Tibial nerve (tissue), 4 donors: ENCODE measurements at places on chromosomes 6 and 20. TPM values are rescaled to one million over a fixed set of nuclear protein-coding genes. Genes with fewer than 3 reads are reported as not detected.

GRCh38 chr20:1427457-1428054 lies 34.7 kb upstream of the FKBP1A start:
- no peak for DNase-seq

TSHZ2 gene
- 26.9 TPM for total RNA-seq

HLA-DOA gene
- 17.7 TPM for total RNA-seq

GRCh38 chr6:125170376-125170775 lies 16.8 kb downstream of the TPD52L1 start:
- no peak for DNase-seq

BMP7 gene
- total RNA-seq = 11.7 TPM

SMLR1 gene
- total RNA-seq = not detected

DNA sequence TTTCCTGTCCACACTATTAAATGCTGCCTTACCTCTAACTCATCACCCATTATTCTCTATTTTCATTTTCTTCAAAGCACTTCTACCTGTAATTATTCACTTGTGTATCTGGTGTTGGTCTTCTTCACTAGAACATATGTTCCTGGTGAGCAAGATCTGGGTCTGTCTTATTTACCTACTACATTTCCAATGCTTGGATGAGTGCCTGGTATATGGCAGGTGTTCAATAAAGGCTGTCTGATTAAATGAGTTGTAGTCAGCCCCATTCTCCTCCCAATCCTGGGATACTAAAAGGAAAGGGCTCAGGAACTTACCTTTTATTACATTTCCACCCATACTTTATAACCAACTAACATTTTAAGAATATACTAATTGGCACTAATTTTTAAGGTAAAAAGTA lies 61.0 kb downstream of the CEP162 start:
- no peak for DNase-seq

DNA sequence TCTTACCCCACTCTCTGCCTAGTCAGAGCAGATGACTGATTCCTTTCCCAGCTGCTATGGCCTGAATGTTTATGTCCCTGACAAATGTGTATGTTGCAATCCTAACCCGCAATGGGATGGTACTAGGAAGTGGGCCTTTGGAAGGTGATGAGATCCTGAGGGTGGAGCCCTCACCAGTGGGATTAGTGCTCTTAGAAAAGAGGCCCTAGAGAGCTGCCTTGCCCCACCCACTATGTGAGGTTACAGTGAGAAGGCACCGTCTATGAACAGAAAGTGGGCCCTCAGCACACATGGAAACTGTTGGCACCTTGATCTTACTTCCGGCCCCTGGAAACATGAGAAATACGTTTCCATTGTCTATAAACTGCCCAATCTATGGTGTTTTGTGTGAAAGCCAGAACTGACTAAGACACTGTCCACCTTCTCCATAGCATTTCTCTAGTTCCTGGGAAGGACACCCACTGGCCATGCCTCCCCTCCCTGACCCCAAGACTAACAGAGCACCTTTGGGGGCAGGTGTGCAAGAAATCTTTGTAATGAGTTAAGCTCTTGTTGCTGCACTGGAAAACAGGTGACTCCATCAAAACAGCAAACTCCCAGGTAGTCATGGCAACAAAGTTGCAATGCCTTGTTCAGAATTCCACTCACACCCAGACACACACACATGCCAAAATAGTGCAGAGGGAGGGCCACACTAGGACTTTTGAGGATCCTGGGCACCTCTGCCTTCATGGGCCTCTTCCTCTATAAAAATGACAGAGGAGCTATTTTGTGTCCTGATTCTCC lies 16.2 kb downstream of the GABRR2 start:
- no peak for DNase-seq

GRCh38 chr6:44189257-44189656 lies 27.5 kb upstream of the MYMX start:
- DNase-seq = no peak
